ENCODE measurements at places on chromosomes 1 and 21.
A peak's percentile ranks its signal among the peaks of the same experiment; 100 is the strongest.

- H3K27me3 ChIP-seq = peaks cover 29% of the 10 kb centered on the region
- no peak for DNase-seq
- no peak overlapping the region for H3K27ac ChIP-seq
- H3K4me3 ChIP-seq = no peak overlapping the region
- no peaks in the 10 kb centered on the region for H3K36me3 ChIP-seq
Observed at GRCh38 chr1:37410105-37410504, 64.3 kb upstream of the ZC3H12A start.

DNA sequence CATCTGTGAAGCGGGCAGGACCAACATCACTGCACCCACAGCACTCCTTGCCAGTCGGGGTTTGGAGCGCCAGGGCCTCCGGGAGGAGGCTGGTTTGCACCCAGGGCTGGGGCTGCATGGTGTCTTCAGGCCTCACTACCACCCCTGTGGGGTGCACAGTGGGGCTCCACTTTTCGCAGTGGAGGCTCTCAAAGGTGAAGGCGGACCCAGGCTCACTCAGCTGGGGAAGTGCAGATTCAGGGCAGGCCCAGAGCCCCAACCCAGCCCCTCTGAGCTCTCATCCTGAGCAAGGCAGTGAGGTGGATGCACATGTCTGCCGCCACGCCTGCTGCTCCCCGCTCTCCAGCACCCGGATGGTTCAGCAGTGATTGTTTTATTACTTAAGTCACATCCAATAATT is 125.8 kb downstream of the PTPRU start:
- no peak overlapping the region for H3K4me3 ChIP-seq
- H3K27ac ChIP-seq = no peak overlapping the region
- H3K27me3 ChIP-seq = peaks cover 27% of the 10 kb centered on the region
- no peaks in the 10 kb centered on the region for H3K4me1 ChIP-seq

- H3K27ac ChIP-seq = no peak overlapping the region
- H3K27me3 ChIP-seq = no peaks in the 10 kb centered on the region
- no peak for DNase-seq
Observed at GRCh38 chr1:78839704-78840277, 166.7 kb downstream of the ADGRL4 start.

DNA sequence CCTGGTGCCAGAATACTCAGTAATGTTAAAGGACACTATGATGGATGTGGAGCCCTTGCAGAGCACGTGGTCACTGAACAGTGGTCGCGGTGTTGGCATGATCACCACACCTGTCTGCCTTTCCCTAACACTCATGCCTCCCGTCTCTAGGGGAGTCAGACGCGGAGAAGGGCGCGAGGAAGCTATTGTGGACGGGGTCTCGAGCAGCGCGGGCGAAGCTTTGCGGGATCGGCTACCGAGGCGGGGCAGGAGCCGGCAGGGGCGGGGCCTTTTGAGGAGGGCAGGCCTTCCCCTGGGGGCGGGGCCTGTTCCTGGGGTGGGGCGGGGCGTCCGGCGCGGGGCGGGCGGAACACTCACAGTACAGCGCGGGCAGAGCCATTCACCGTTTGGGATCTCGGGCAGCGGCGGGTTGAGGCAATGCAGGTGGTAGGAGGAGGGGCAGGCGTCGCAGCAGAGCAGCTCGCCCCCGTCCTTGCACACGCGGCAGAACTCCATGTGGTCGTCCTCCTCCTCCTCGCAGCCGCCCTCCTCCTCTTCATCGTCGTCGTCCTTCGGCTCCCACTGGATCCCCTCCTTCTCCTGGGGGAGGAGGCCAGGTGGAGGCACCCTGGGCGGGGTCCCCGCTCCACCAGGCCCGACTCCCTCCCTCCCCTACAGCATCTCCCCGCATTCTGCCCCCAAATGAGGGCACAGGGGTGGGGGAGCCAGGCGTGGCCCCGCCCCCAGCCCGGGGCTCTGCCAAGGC is 31.5 kb downstream of the CHD5 start:
- peak overlapping the region; percentile 43 for H3K4me3 ChIP-seq
- no peaks in the 10 kb centered on the region for H3K36me3 ChIP-seq
- H3K27ac ChIP-seq = no peak overlapping the region
- DNase-seq = peak; percentile 83

GRCh38 chr1:3604997-3605823 is 6.1 kb downstream of the MEGF6 start:
- H3K4me3 ChIP-seq = no peak overlapping the region
- no peak overlapping the region for H3K27ac ChIP-seq
- peaks cover 21% of the 10 kb centered on the region for H3K27me3 ChIP-seq

DNA sequence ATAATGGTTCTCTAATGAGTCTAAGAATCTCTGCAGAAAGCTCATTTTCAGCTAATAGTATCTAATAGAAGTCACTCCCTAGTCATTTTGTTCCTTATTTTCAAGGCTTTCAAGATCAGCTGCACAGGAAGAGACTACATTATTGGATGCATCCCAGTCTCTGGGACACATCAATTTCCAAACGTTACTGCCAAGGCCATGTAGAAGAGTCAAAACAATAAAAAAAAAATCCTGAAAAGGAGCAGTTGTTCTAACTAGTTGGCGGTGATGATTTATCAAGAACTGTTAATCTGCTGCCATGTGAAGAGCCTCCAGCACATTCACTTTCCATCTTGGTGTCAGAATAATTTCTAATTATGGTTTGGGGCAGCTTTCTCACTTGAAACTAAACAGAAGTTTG is 5.7 kb downstream of the DDAH1 start:
- H3K36me3 ChIP-seq = no peaks in the 10 kb centered on the region
- no peak overlapping the region for H3K27ac ChIP-seq
- DNase-seq = no peak
- H3K4me1 ChIP-seq = peaks cover 4% of the 10 kb centered on the region
- H3K4me3 ChIP-seq = no peak overlapping the region
- peaks cover 56% of the 10 kb centered on the region for H3K27me3 ChIP-seq

- no peak overlapping the region for H3K27ac ChIP-seq
- H3K36me3 ChIP-seq = no peaks in the 10 kb centered on the region
- no peaks in the 10 kb centered on the region for H3K4me1 ChIP-seq
- peak; percentile 8 for DNase-seq
Observed at GRCh38 chr1:2609319-2610035, 22.9 kb downstream of the PRXL2B start.

DNA sequence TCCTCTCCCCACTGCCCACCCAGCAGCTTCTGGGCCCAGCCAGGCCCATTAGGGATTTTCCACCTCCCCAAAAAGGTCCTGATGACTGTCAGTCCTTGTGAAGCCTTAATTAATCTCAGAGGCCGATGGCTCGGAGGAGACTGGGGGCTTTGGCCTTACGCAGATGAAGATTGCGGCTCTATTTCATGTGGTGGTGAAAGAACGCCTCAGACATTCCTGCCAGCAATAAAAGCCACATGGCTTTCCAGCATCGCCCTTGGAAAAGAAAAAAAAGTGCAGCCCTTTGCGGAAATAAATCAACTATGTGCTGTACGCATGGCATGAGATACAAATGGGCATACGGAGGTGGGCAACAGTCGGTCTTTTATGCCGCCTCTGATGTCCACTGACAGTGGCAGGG is 6.6 kb upstream of the RUNX3 start:
- no peak for DNase-seq
- peak overlapping the region; percentile 75 for H3K27ac ChIP-seq
- no peaks in the 10 kb centered on the region for H3K27me3 ChIP-seq
- peaks cover 85% of the 10 kb centered on the region for H3K4me1 ChIP-seq
- peaks cover 96% of the 10 kb centered on the region for H3K36me3 ChIP-seq
